ENCODE measurements at places on chromosomes 5 and 9.

DNA sequence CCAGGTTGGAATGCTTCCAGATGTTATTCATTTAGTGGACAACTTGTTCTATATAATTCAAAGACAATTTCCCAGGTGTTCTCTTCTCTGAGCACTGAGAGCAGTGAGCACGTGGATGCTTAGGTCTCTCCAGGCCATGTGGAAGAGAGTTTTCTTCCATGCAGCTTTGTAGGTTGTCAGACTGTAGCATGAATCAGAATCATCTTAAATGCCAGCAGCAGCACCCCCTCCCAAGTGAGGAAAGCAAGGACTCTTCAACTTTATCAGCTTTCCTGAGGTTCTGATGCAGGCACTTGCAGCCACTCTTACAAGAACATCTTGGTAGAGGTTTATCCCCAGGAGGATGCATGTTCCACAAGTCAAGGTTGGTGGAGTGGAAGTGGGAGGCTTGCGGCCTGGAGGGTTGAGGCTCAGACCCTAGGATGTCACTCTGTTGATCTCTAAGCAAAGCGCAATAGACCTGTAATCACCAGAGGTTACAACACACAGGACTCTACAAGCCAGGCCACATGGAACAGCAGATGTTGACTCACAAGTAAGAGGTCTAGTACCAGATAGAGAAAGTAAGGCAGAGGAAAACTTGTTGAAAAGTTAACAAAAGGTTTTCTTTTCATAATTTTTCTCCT is 47.7 kb downstream of the UGCG start:
- DNase-seq = no peak

DNA sequence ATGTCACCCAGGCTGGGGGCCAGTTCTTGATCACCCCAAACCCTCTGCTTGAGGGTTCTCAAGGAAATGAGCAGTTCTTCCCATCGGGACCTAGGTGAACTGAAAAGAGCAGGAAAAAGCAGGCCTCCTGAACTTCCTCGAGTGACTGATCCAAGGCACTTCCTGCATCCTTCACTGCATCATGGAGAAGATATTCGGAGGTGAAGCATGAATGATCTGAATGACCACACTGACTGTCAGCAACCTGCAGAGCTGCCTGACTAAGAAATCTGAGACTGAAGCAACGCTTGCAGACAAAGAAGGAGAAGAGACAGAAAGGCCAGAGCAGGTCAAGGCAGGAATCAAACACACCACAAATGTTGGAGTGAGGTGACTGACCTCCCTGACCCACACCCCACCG is 420.2 kb downstream of the AGTPBP1 start:
- DNase-seq = no peak

- DNase-seq = no peak
These were observed 66.4 kb upstream of the ZNF608 start for GRCh38 chr5:124812771-124813358.

- no peak for DNase-seq
These were observed 27.1 kb downstream of the COX7C start for GRCh38 chr5:86644843-86645242.

GRCh38 chr5:98428806-98429205 is 344.7 kb upstream of the RGMB start:
- no peak for DNase-seq

GRCh38 chr9:34500623-34501267 is 22.0 kb downstream of the ENHO start:
- peak; percentile 75 for DNase-seq

DNA sequence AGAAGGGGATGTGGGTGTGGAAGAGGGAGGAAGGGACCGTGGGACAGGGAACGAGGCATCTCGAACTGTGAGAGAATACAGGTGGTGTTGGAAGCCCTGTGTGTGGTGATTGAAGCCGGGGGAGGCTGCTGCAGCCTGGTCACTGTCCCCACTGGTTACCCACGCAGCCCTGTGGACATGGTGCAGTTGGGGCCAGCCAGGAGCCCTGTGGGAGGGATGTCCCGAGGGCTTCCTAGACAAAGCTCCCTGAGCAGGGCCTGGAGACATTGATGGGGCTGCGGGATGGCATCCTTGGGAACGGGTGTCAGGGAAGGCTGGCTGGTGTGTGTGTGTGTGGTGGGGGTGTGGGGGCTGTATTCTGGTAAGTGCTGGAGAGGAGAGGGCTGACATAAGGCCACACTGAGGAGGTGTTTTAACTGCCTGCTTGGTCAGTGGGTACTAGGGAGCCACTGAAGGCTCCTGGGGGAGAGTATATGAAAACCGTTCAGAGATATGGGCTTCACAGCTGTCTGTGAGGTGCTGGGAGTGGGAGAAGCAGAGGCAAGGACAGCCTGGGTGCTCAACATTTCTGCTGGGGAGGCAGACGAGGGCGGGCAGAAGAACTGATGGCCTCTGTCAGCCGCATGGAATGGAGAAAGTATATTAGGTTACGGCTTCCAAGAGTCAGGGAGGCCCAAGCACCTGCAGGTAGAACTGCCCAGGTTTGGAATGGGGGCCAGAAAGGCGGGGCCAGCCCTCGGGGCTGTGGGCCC is 20.0 kb downstream of the WNK2 start:
- DNase-seq = no peak

- no peak for DNase-seq
These were observed 8.1 kb downstream of the SEC24A start for GRCh38 chr5:134656690-134657089.

DNA sequence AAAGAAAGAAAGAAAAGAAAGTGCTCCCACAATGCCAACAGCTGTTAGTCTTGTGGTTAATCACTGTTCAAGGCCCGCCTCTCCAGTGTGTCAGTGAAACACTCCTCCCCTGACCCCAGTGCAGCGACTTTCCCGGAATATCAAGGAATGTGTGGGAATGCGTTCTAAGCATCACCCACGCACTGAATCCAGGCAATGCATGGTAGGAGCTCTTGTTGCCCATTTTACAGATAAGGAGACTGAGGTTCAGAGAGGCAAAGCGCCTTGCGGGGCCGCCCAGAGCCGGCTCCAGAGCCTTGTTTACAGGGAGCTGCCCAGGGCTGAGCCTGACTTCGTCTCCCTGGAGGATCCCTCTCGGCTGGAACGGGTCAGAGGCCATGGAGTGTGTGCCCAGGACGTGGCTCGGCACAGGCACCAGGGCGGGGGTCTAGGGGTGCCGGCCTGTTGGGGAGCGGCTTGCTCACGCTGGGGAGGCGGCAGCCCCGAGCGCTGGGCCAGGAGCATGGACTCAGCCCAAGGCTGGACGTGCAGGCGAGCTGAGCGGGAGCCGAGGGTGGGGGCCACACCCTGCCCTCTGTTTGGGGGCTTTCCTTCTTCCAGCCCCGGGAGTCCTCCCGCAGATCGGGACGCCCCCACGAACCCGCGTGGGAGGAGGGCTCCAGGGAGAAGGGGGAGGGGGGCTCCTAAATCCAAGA is 823 bp downstream of the ST6GALNAC6 start:
- no peak for DNase-seq

- no peak for DNase-seq
These were observed 19.0 kb upstream of the LPCAT1 start for GRCh38 chr5:1542781-1543180.

Data from stimulated activated CD4-positive, alpha-beta T cell treated with anti-CD3 and anti-CD28 coated beads, Interleukin-1b, Interleukin-23, amount 100 ng/mL, for 1 hour (primary cell).